ENCODE measurements at places on chromosomes 4 and X.

DNA sequence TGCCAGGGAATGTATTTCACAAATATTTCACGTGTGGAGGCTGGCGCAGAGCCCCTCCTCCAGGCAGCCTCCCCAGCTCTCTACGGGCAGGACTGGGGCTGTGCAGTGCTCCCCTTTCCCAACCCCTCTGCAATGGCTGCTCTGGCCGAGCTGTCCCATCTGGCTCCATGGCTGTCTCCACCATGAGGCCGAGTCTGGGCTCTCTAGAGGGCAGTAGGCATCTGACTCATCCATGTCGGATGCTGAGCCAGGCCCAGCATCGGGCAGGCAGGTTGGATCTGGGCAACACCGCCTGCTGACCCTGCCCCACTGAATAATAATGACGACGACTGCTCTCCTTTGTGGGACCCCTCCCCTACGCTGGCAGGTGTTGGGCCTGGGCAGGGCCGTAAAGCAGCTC lies 11.0 kb upstream of the SH3TC1 start:
- DNase-seq: no peak

- no peak for DNase-seq
Measured at GRCh38 chr4:47651231-47651630, 166.2 kb downstream of the ATP10D start.

- DNase-seq: peak; percentile 6
Measured at GRCh38 chr4:40099010-40099409, 42.4 kb downstream of the N4BP2 start.

DNA sequence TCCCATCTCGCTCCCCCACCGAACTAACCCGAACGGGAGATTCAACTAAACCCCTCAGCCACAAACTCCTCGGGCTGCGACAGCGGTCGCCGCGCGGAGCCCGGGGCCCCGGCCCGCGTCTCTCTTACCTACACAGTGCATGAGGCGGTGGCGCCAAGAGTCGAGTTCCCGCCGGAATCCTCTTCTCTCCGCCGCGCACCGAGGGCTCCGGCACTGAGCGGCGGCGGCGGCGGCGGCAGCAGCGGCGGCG lies 160 bp downstream of the LCORL start:
- peak; percentile 6 for DNase-seq

Measured in fibroblast of gingiva (primary cell).